Neuronal stem cell (in vitro differentiated cells): ENCODE measurements at places on chromosomes 2 and 18.

GRCh38 chr2:110678457-110679336 is 834 bp upstream of the BUB1 start:
- DNase-seq: peak; percentile 36

GRCh38 chr2:172447811-172448493 is 20.6 kb downstream of the ITGA6 start:
- no peak for DNase-seq

- no peak for DNase-seq
Observed at GRCh38 chr2:50627505-50627904, 404.4 kb downstream of the NRXN1 start.

GRCh38 chr2:33531549-33532059 is 55.2 kb downstream of the RASGRP3 start:
- no peak for DNase-seq

DNA sequence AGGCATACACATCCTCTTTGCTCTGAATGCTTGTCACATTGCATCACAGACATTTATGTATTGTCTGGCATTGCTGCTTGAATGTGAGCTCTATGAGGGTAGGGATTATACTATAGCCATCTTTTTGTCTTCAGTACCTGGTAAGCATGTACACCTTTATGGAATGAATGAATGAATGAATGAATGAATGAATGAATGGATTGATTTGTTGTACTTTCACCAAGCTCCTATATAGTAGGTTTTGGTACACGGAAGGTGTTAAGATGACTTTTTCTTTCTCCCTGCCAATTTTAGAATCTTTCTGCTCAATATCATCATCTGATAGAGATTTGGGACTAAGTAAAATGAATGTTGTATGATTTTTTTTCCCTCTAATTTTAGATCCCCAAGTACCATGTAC is 13.5 kb downstream of the LTBP1 start:
- DNase-seq: no peak

- DNase-seq: no peak
Observed at GRCh38 chr2:201765799-201766198, 14.9 kb downstream of the ALS2 start.

- peak; percentile 36 for DNase-seq
Observed at GRCh38 chr2:238847841-238848690, at the start of gene TWIST2. TWIST2 (plus strand) TSS chr2:238848085; CDS start chr2:238848216, 131 bp downstream.

GRCh38 chr2:29325544-29325943 is 210.3 kb downstream of the CLIP4 start:
- DNase-seq: no peak

DNA sequence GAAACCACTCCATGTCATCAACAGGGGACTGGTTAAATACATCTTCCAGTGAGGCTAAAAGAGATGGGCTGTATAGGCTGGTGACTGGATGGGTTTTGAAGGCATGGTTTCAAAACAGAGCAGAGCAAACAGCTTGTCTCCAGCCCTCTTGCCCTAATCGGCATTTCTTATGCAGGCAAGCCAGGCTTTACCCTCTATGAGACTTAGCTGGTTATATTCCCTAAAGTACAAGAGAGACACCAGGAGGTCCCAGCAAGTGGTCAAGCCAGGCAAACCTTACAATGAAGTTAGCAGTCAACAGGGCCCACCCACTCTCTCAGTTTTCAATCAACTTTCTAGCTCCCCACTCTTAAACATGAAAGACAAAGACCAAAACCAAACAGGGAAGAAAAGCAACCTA is 19.0 kb downstream of the OSBPL1A start:
- DNase-seq: no peak

DNA sequence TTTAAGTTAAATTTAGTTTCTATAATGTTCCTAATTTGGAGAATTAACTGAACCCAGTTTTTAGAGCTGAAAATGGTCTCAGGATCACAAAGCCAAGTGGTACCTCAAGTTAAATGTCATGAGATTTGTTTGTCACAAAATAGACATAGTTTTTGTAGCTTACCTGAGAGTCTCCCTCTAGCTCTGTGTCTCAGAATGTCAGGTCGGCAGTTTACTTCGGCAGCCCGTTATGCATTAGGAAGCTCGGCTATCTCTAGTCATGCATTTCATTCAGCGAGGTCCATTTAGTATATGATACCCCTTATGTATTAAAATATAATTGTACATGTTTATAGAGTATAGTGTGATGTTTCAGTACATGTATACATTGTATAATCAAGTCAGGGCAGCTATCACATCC is 155.6 kb downstream of the EML6 start:
- DNase-seq: no peak

- DNase-seq: peak; percentile 30
Observed at GRCh38 chr2:191030521-191031154, 16.7 kb upstream of the STAT1 start.

DNA sequence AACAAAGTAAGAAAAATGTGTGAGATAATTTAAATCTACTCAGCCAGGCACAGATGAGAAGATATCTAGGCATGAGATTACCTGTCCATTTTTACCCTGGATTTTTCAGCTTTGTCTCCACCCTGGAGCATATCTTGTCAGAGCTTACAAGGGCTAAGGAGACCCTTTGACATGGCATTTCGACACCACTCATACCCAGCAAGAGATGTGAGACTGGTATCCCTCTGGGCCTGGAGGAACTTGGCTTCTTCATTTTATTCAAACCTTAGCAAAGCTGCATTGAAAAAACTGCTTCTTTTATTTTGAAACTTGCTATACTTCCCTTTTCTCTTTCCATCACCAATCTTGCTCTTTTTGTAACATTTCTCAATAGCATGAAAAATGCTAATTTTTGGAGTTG is 194.9 kb upstream of the HNMT start:
- no peak for DNase-seq

GRCh38 chr2:172285010-172285621 is 142.3 kb upstream of the ITGA6 start:
- DNase-seq: peak; percentile 68

DNA sequence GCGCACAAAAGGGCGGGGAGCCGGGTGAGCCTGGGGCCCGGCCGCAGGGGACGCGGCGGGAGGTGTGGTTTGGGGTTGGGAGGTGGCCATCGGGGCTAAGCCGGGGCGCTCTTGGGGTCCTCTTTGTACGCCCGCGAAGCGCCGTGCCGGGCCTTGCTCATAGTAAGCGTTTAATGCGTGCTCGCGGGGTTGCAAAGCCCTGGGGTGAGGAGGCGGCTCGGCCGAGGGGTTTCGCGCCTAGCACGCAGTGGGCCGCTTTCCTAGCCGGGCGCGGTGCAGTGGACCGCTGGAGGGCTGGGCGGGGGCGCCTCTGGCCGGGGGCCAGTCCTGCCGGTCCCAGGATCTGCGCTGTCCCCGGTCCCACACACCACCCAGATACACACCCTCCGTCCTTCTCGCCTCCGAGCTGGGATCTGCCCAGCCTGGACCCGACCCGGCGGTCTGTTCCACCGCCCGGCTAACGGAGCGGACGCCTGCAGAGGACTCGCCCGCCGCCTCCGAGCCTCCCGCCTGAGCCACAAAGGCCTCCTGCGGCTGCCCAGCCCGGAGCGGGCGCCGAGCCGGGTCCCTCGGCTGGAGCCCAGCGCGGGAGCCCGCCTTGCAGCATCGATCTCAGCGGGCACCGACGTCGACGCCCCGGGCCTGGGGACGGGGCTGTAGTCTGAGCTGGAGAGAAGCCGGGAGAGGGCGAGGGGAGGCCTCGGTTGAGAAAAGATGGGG is 564 bp downstream of the DPYSL5 start:
- peak; percentile 63 for DNase-seq

DNA sequence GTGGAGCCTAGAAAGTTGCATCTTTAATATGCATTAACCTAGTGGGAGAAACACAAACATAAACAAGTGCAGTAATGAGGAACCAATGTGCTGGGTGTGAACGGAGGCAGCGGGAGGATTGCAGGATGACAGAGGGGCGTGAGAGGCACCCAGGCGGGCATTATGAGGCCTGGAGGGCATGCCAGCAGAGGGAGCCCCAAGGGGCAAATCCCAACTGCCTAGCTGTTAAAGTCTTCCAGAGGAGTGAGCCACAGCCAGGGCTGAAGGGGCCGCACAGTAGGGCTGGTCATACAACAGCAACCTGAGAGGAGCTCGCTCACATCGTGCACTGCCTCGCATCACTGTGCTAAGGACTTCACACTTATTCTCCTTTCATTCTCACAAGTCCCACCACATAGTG is 13.3 kb upstream of the PRELID3A start:
- DNase-seq: no peak

GRCh38 chr2:116733699-116734098 is 1080.8 kb upstream of the DDX18 start:
- DNase-seq: no peak

DNA sequence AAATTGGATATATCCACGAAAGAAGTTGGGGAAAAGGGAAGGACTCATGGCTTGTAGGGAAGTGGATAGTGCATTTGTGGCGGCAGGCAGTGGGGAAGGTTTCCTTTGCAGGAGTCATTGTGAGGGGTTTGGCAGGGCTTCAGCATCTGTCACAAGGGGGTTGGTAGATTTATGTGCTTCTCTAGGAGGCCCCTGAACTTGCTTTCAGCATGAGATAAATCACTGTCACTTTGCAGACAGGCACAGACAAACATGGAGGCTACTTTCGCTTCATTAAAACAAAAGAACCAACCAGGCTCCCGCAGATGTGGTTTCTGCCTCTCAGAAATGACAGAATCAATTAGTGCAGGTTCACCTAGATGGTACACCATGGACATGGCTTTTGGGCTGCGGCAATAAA is 340.7 kb downstream of the TGIF1 start:
- no peak for DNase-seq

GRCh38 chr18:2515908-2516625 is 55.2 kb downstream of the METTL4 start:
- DNase-seq: no peak

DNA sequence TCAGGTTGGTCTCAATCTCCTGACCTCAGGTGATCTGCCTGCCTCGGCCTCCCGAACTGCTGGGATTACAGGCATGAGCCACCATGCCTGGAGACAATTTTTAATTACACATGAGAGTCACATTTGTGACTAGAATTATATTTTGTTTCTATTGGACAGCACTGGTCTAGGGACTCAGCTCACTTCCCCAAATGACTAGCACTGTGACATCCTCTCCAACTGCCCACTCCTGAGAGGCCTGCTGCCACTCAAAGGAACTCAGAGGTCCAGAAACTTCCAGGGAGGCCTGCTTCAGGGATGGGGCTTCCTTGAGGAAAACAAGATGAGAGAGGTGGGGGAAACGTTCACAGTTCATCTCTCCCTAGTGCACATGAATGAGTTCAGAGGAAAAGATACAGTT is 29.5 kb downstream of the TMEM163 start:
- DNase-seq: no peak

DNA sequence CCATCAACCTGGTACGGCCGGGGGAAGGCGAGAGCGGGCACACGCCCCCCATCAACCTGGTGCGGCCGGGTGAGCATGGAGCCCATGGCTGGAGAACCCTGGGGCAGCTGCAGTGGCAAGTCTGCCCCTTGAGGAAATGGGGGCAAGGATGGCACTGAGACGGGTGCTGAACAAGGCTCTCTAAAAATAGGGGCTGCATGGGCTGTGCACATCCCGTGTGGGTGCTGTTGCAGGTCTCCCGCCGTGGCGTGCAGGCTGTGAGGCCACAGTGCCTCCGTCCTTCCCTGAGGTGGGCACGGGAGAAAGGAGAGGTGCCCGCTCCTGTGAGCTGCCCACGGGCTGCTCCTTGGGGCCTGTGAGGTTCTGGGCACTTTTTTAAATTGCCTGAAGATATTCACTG is 99.2 kb downstream of the NFATC1 start:
- no peak for DNase-seq

GRCh38 chr18:33010149-33010548 is 237.3 kb upstream of the KLHL14 start:
- no peak for DNase-seq

DNA sequence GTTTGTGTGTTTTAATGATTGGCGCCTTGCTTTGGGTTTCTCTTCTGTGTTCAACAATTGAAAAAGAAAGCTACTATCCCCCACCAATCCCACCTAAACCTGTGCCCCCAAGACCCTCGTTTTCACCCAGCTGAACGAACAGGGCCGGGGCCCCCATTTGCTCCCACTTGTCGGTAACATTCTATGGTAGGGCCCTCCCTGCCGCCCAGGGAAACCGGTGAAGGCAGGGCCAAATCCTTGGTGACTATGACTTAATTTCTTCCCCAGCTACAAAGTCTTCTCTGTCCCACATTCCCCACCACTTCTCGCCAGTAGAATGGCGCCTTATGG is 598 bp upstream of the SNRNP200 start:
- no peak for DNase-seq

DNA sequence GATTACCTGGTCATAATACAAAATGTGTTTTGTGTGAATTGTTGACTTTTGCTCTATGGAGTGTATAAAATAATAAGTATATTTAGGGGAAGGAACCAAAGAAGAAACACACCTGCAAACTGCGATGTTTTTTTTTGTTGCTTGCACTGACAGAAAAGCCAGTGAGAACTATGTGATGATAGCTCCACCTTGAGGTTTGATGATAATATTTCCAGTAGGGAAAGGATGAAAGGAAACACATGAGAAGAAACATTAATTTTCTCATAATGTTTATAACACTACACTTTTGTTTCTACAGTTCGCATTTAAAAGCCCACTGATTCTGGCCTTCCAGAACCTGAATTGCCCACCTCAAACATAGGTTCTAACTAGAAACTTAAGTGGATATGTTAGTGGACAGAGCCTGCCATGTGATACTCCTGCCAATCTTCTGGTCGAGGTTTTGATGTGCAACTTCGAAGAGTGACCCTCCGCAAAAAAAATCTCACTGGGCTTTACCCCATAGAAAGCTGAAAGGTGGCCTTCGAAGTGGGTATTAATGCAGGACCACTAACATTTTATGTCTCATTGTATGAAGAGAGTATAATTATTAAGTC is 476.4 kb upstream of the SPHKAP start:
- DNase-seq: no peak

- no peak for DNase-seq
Observed at GRCh38 chr18:48672671-48673340, 134.0 kb downstream of the CTIF start.

- no peak for DNase-seq
Observed at GRCh38 chr2:42913280-42913878, 121.0 kb upstream of the HAAO start.
